T-helper 17 cell (primary cell): ENCODE measurements at places on chromosomes 6 and 20. TPM values are rescaled to one million over a fixed set of nuclear protein-coding genes. Genes with fewer than 3 reads are reported as not detected.

Gene VSX1
- not detected for total RNA-seq

- H3K27me3 ChIP-seq = no peaks in the 10 kb centered on the region
- no peak overlapping the region for H3K4me3 ChIP-seq
- no peak for DNase-seq
- no peaks in the 10 kb centered on the region for H3K36me3 ChIP-seq
These were observed 660.4 kb downstream of the TFAP2A start for GRCh38 chr6:9754515-9754914.

DNA sequence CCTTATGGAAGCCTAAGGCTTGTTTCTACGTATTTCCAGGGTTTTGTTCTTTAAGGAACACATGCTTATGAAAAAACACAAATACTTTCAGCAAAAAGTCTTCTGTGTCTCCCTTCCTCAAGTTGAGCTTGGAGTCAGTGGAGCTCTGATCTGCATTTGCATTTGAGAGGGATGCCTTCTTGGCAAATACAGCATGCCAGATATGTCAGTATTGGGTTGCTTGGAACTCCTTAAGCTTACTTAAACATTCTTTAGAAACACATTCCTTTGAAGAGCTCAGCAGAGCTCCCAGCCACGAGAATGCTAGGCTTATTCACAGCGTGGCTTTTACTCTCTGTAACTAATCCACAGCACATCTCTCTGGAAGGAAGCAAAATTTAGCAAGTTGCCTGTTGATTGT, 68.3 kb downstream of the ANKRD6 start:
- no peak overlapping the region for H3K4me3 ChIP-seq
- peaks cover 5% of the 10 kb centered on the region for H3K27me3 ChIP-seq
- no peaks in the 10 kb centered on the region for H3K4me1 ChIP-seq
- no peak for DNase-seq
- H3K27ac ChIP-seq = no peak overlapping the region
- no peaks in the 10 kb centered on the region for H3K36me3 ChIP-seq

DNA sequence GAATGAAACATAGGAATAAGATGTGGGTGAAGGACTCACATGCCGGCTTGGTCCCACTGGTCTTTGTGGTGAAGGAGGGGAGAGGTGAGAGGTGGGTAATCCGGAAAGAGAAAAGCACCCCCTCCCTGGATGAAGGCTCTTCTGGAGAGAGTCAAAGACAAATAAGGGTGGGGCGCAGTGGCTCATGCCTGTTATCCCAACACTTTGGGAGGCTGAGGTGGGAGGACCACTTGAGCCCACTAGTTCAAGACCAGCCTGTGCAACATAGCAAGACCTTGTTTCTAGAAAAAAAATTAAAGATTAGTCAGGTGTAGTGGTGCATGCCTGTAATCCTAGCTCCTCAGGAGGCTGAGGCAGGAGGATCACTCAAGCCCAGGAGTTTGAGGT, 3.1 kb downstream of the LTB start:
- H3K27me3 ChIP-seq = no peaks in the 10 kb centered on the region
- DNase-seq = no peak
- H3K36me3 ChIP-seq = peaks cover 29% of the 10 kb centered on the region
- peaks cover 60% of the 10 kb centered on the region for H3K4me1 ChIP-seq

DNA sequence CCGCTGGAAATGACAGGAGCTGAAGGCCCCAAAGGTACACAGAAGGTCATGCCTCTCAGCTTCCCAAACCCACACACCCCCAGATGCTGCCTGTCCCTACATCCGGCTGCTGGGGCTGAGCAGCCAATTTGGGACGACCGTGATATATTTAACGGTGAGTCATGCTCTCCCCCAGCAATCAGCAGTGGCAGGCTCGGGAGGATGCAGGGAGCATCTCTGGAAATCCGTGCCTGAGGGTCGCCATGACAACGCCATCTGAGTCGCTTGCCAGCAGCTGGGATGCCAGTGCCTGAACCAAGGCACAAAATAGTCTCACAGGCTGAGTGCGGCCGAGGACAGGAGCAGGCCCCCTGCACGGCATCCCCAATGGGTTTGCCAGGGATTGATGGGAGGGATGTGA, 57.9 kb downstream of the KCNB1 start:
- no peak overlapping the region for H3K4me3 ChIP-seq
- peaks cover 3% of the 10 kb centered on the region for H3K4me1 ChIP-seq
- H3K36me3 ChIP-seq = peaks cover 3% of the 10 kb centered on the region
- no peak for DNase-seq
- peaks cover 27% of the 10 kb centered on the region for H3K27me3 ChIP-seq
- H3K27ac ChIP-seq = no peak overlapping the region

- no peaks in the 10 kb centered on the region for H3K4me1 ChIP-seq
- no peaks in the 10 kb centered on the region for H3K27me3 ChIP-seq
- no peak for DNase-seq
- H3K27ac ChIP-seq = peak overlapping the region; percentile 3
- H3K36me3 ChIP-seq = no peaks in the 10 kb centered on the region
These were observed 9.5 kb upstream of the IGF2R start for GRCh38 chr6:159959165-159959975.

- no peak overlapping the region for H3K4me3 ChIP-seq
- no peak for DNase-seq
- H3K27me3 ChIP-seq = no peaks in the 10 kb centered on the region
- peaks cover 15% of the 10 kb centered on the region for H3K36me3 ChIP-seq
- peak overlapping the region; percentile 89 for H3K27ac ChIP-seq
These were observed 29.2 kb downstream of the GOPC start for GRCh38 chr6:117573006-117573680.

- H3K4me3 ChIP-seq = no peak overlapping the region
- DNase-seq = no peak
- no peak overlapping the region for H3K27ac ChIP-seq
- no peaks in the 10 kb centered on the region for H3K36me3 ChIP-seq
- H3K27me3 ChIP-seq = no peaks in the 10 kb centered on the region
- H3K4me1 ChIP-seq = no peaks in the 10 kb centered on the region
These were observed 148.9 kb upstream of the PHACTR1 start for GRCh38 chr6:12567682-12568081.

DNA sequence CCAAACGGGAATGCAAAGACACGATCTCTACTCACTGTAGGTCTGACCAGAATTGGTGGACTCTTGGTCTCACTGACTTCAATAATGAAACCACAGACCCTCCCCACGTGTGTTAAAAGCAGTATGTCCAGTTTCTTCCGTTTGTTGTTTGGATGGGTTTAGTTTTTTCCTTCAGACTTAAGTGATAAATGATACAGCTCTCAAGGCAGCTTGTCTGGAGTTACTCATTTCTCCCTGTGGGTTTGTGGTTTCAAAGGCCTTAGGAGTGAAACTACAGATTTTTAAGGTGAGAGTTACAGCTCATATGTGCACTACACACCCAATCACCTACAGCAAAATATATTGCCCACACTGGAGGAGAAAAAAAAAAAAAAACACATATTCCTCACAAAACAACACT, 86.7 kb upstream of the STMND1 start:
- peak overlapping the region; percentile 8 for H3K27ac ChIP-seq
- peaks cover 7% of the 10 kb centered on the region for H3K4me1 ChIP-seq
- no peaks in the 10 kb centered on the region for H3K36me3 ChIP-seq
- peak overlapping the region; percentile 78 for H3K4me3 ChIP-seq
- peaks cover 11% of the 10 kb centered on the region for H3K27me3 ChIP-seq

DNA sequence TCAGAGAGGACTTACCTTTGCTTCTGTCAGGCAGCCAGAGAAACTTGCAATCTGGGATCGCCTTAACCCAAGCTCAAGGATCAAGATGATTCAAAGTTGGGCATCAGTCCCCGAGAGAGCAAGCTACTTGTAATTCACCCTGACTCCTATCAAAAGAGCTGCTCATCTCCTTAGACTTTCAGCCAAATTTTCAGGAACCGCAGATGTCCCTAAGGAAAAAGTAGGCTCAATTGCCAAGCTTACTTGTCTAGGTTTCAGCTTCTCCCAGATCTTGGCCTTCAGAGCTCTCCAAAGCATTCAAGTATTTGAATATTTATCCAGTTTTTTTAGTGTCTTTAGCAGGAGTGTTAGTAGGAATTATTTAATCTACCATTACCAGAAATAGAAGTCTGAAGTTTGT, 434.1 kb upstream of the MMS22L start:
- H3K4me1 ChIP-seq = no peaks in the 10 kb centered on the region
- no peak overlapping the region for H3K4me3 ChIP-seq
- H3K27me3 ChIP-seq = no peaks in the 10 kb centered on the region

- H3K27me3 ChIP-seq = no peaks in the 10 kb centered on the region
- no peak for DNase-seq
- no peak overlapping the region for H3K4me3 ChIP-seq
- H3K36me3 ChIP-seq = no peaks in the 10 kb centered on the region
- peak overlapping the region; percentile 70 for H3K27ac ChIP-seq
- peaks cover 56% of the 10 kb centered on the region for H3K4me1 ChIP-seq
These were observed 30.2 kb downstream of the CSNK2A1 start for GRCh38 chr20:513429-513828.

- H3K4me1 ChIP-seq = no peaks in the 10 kb centered on the region
- peaks cover 6% of the 10 kb centered on the region for H3K27me3 ChIP-seq
- H3K4me3 ChIP-seq = no peak overlapping the region
- H3K27ac ChIP-seq = no peak overlapping the region
- H3K36me3 ChIP-seq = no peaks in the 10 kb centered on the region
These were observed 37.3 kb downstream of the ADGRG6 start for GRCh38 chr6:142339113-142339512.
